ENCODE measurements at places on chromosomes 2 and 18.
A peak's percentile ranks its signal among the peaks of the same experiment; 100 is the strongest.

GRCh38 chr2:185279999-185280398, 458.6 kb upstream of the FSIP2 start:
- DNase-seq: peak; percentile 48

DNA sequence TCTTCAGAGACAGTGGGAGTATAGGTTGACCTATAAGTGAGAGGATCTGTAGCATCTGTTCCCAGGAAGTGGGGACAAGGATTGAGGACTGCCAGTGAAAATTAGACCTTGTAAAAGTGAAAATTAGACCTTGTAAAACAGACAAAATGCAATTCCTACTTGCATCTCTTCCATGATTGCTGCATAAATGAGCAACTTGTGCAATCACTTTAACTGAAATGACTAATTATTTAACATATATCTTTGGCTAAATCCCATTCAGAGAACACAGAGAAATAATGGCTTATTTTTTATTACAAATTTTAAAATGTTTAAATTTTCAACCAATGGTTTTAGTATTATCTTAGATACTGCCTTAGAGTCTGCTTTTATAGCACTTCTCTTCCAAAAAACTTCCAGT, 67.2 kb upstream of the NABP1 start:
- DNase-seq: no peak

GRCh38 chr18:45806226-45806625, 19.2 kb upstream of the SIGLEC15 start:
- DNase-seq: no peak

GRCh38 chr2:175726223-175726622, 275.8 kb downstream of the LNPK start:
- DNase-seq: no peak

DNA sequence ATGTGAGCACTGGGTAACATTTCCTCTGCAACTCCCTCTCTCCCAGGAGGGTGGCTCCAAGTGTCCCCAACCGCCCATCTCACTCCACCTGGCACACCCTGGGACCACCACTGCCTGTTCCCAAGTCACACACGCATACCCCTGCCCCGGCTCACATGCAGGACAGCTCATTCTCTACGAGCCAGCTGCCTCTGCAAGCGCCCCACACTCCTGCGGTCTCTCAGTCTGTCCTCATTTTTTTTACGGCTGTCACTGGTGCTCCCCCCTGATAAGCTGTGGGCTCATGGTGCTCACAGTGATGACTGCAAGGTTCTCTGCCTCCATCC, 30.8 kb downstream of the AFG3L2 start:
- DNase-seq: no peak

DNA sequence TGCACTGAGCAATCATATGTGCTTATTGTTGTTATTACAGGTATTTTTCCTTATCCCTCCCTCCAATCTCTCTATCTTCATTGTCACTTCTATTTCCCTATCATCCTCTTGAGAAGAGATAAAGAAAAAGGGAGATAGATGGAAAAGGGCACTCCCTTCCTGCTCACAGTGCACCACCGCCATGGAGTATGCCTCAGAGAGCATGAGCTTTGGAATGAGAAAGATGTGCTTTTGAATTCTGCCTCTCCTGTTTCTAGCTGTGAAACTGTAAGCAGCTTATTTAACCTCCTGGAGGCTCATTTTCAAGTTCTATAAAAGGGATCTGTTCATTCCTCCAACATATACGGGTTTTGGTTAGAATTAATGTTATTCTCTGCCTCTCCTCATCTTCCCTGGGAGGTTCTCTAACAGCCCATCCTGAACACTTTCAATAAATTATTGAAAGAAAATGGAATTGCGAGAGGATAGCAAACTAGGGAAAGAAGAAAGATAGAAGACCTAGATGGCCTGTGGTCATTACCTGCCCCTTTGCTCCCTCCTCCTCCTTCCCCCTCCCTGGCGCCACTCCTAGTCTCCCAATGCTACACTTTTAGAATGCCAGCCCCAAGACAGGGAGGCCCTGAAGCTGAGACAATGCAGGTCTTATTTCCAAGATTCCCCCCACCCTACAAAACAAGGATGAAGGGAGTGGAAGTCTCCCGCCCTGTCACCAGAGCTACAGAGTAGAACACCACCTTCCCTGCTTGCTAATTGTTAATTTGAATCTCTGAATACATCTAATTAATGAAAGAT, 37.8 kb downstream of the FIGN start:
- DNase-seq: no peak

DNA sequence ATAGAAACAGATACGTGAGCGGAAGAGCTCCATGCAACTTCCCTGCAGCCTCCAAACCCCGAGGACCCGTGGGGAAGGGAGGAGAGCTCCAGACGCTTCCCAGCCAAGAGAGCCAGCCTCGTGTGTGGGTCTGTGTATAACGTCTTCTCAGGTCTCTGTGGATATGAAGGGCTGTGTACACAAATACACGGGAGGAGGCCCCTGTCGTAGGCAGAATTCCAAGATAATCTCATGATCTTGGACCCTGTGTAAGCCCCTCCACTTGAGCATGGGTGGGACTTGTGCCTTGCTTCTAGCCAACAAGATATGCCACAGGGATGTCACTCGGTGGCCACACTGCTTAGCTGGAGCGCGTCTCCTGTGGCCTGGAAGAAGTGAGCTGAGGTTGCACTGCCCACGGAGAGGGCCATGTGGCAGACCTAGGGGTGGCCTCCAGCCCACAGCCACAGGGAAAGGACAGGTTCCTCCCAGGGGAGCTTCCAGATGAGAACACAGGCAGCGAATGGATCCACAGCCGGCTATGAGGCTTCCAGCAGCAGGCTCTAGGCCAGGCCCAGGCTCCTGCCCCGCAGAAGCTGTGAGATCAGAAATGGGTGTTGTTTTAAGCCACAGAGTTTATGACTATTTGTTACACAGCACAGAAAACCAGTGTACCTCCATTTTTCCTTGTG, 15.6 kb upstream of the KLF11 start:
- no peak for DNase-seq

DNA sequence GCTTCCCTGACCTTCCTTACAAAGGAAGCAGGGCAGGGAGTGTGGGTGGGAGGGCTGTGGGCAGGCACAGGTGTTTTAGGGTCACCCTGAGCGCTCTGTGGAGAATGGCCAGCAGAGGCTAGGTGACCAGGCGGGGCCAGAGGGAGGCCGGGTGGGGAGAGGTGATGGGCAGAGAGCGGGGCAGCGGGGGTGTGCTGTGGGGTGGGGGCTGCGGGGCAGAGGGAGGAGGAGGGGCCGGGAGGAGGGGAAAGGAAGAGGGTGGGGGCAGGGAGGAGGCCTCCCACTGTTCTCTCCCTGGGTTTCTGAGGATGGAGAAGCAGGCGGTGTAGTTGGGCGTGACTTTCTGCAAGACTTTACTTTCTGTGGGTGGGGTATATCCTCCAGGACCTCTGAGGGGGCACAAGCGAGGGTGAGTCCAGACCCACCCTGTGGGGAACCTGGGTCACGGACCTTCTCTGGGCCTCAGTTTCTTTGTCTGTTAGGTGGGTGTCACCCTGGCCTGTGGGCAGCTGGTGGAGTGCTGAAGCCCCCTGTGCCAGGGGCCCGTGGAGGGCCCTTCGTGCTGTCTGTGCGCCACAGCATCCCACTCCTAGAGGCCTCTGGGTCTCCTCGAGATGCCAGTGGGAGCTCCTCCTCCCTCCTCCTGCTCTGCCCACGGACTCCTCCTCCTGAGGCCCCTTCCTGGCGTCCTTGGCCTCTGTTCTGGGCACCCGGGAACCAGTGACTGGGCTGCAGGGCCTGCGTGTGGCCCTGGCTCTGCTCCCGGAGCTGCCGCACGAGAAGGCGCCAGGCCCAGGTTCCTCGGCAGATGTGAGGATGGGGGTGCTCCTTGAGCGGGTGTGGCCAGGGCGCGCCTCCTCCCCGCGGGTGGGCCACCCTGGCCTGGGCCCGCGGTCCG, 6.3 kb upstream of the NEU4 start:
- DNase-seq: no peak

DNA sequence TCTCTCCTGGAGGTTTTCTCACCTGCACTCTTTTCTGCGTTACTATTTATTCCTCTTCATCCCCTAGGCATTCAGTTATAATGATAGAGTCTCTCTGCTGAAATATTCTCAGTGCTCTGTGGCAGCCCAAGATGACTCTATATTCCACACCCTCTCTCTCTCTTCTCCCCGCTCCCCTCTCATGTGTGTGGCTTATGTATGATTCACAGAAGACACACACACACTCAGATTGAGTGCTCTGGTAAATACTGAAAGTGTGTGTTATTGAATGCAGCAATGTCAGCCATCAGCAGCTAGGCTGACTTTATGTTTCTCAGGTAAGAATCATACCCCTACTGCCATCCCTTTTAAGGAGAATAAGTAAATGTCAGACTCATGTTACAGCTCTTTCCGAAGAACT, 201.2 kb downstream of the SLC4A10 start:
- DNase-seq: no peak

DNA sequence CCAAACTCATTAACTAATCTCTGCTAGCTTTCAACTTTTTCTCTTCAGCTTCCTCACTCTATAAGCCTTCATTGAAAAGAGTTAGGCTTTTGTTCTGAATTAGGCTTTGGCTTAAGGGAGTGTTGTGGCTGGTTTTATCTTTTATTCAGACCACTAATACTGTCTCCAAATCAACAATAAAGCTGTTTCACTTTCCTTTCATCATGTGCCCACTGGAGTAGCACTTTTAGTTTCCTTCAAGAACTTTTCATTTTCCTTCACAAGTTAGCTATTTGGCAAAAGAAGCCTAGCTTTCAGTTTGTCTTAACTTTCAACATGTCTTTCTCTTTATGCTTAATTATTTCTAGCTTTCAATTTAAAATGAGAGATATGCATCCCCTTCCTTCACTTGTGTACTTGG, 271.7 kb upstream of the FSIP2 start:
- no peak for DNase-seq

DNA sequence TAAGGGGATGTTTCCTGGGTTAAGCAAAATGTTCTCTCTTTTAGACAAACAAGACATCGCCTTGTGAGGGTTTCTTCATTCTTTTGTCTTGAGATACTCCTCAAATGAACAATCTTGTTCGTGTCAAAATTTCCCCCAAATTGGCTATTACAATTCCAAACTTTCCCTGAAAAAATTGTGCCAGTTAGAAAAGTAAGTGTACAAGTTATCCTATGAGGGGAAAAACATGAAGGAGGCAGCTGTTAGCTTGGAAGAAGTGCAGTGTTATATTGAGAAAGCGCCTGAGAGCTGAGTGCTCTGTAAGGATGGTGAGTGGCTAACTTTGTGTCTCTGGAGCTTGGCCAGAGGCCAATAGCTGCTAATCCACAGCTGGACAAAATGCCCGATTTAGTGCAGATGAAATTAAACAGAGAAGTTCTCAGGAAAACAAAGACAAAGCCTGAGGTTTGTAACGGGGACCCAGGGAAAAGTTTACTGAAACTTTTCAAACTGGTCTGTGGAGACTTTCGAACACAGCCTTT, 14.1 kb upstream of the PLEKHH2 start:
- peak; percentile 74 for DNase-seq

DNA sequence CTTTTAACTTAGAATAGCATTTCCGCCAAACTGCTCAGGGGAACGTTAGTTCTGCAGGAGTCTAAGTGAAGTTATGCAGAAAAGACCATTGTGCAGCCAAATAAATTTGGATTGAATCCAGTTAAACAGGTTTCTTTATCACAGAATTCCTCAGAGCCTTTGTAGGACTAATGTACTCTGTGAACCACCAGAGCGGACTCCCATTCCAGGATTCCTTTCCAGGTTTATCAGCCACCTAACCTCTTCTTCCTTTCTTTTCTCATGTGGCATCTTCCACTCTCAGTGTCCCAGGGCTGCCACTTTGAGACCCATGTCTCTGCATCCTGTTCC, 350.4 kb downstream of the TSN start:
- no peak for DNase-seq

DNA sequence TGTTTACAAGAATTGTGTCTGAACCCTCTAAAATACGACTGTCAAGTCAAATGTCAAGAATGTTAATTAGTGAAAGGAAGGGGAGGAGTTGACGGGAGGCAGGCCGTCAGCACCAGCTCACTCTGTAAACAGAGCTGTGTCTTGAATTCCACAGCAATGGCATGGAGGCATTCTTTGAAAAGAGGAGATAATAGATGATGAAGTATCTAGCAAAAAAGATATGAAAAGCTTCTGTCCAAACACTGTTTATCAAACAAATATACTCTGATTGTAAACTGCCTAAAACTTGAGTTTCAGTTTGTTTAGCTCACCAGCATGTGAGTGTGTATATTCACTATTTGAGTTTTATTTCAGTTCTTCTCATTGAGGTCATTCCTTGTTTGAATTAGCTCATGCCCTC, 94.7 kb upstream of the CDC42EP3 start:
- DNase-seq: no peak

DNA sequence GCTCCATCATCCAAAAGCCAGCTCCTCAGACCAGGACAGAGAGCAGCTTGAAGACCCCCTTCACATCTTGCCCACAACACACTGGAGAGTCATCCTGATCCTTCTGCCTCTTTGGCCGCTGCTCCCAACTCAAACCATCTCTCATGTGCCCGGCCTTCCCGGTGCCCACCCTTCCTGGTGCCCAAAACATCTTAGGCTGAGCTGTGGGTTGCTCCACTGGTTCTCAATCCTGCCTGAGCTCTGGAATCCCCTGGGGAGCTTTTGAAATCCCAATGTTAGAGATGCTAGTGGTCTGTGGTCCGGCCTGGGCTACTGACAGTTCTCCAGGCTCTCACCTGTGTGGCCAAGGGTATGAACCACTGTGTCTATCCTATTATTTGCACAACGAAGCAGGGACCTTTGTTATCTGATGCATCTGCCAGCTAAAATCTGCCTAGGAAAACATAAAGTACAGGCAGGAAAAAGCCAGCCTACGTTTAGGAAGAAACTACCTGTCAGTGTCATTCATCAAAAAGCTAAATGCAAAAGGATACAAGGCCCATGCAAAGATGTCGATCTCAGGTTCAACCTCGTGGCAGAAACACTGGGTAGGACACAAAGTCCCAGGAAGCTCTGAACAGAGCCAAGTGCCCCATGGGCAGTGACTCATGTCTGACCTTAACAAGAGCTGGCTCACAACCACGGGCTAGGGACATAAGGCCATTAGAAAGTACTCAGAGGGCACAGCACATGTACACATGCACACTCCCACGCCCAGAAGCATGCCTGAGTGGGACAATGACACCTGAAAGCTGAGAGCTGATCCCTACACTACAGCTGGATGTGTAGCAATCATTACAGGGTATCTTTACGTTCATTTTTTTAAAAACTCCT, 30.8 kb downstream of the TBC1D8 start:
- DNase-seq: no peak

DNA sequence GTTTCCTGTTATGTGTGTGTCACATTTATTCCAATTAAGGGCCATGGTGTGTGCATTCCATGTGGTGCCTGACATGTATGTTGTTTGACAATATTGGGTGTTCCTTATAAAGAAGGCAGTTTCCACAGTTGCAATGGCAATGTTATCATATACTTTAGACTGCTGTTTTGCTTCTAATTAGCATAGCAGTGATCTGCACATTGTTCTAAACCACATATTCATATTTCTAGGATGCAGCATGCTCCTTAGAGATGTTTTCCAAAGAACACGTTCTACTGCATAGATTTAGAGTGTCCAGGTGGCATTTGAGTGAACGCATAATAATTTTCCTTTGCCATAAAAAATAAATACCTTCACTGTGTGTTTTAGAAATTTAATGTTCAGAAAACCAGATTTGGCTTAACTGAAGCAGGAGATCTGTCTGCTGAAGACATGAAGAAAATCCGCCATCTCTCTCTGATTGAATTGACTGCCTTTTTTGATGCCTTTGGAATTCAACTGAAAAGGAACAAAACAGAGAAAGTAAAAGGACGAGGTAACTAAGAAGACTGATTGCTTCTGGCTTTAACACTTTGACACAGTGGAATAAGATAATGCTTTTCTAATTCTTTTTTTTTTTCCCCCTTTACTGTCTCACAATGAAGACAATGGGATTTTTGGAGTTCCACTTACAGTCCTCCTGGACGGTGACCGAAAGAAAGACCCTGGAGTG, 143.7 kb downstream of the ARHGAP28 start:
- no peak for DNase-seq

- DNase-seq: no peak
These were observed 29.7 kb downstream of the XDH start for GRCh38 chr2:31384771-31385276.
